ENCODE measurements at places on chromosomes 12 and 14.

- DNase-seq: peak; percentile 59
These were observed 209.5 kb downstream of the ANO6 start for GRCh38 chr12:45425426-45425825.

- no peak for DNase-seq
These were observed 795 bp downstream of the LMBR1L start for GRCh38 chr12:49109641-49110463.

DNA sequence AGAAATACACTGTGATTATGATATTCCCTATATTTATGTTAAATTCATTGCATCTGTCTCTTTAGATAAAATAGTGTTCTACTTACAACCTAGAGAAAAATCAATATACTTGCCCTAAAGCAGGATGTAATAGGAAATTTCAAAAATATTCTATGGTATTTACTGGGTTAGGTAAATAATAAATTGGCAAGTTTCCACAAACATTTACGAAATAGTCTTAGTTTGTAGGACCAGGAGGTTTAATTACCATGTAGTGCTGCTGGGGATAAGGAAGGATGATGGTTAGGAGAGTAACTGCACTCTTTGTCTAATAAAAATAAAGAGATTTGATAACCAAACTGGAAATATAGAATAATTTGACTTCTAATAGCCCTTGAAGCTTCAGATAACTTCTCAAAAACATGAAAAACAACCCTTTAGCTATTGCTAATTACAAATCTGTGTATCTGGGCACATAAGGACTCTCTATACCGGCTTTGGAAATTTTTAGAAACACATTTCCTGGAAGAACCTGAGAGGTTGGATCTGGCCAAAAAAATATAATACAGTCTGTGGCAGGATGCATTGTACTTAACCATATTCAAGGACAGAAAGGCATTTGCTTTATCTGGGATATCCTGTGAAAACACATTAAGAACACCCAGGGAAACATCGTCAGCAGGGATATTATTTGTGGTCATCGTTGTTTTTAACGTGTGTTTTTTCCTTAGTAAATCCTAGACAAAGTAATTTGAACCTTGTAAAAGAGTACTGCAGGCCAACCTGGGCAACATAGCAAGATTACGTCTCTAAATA, 36.7 kb upstream of the TMCC3 start:
- DNase-seq: no peak

DNA sequence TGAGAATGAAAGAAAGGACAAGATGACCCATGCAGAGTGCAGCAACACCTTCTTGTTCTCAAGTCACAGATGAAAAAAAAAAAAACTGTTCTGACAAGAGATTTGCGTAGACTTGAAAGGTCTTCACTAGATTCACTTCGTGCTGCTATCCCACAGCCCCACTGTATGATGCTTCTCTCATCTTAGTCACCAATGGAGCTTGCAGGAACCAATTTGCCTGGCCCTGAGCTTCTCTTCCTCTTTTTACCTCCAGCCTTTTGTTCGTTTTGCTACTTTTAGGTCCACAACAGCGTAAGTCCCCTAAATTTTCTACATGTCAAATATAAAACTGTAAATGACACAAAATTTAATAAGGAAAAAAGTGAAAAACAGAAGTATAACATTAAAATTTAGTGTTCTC, 107.9 kb upstream of the NAP1L1 start:
- DNase-seq: no peak

GRCh38 chr12:59186451-59186850, 266.1 kb upstream of the LRIG3 start:
- DNase-seq: no peak

DNA sequence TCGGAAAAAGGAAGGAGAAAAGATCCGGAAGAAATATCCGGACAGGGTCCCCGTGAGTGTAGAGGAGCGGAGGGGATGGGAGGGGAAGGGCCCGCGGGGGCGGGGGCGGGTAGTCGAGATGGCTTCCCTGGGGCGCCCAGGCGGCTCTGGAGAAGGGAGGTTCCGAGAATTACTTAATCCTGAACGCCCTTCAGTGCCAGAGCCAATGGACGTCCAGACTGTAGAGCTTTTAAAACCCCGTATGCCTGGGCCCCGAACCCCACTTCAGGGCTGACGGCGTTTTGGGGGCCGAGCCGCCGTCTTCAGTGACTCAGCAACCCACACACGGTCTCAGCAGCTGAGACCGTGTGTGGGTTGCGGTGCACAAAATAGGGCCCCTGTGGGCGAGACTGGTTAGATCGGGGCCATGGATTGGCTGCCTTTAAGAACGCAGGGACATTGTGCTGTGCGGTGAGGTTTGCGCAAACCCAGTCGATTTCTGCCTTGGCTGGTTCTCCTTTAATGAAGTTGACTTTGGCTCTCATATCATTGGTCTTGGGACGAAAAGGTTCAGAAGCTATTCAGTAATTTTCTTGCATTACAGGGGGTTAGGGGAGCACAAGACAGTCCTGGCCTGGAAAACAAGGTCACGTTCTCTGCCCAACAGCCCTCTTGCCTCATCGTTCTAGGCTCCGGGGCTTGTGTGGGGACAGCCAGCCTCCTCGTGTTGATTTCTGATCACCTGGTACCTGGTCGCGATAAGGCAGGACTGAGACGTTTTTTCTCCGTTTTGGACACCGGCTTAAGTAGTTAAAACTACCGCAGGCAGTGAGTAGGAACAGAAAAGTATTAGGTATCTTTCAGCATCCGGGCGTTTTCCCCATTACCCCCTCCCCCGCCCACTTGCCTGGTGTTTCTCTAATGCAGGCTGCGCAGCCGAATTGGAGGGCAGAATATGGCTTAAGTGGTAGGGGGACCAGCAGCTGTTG, 775 bp downstream of the GABARAPL1 start:
- peak; percentile 95 for DNase-seq

GRCh38 chr12:3231399-3231876, 154.3 kb downstream of the TSPAN9 start:
- DNase-seq: no peak

- DNase-seq: no peak
These were observed 169.4 kb downstream of the DAD1 start for GRCh38 chr14:22419620-22420019.

GRCh38 chr12:98253207-98254037, 262.0 kb upstream of the TMPO start:
- DNase-seq: no peak

DNA sequence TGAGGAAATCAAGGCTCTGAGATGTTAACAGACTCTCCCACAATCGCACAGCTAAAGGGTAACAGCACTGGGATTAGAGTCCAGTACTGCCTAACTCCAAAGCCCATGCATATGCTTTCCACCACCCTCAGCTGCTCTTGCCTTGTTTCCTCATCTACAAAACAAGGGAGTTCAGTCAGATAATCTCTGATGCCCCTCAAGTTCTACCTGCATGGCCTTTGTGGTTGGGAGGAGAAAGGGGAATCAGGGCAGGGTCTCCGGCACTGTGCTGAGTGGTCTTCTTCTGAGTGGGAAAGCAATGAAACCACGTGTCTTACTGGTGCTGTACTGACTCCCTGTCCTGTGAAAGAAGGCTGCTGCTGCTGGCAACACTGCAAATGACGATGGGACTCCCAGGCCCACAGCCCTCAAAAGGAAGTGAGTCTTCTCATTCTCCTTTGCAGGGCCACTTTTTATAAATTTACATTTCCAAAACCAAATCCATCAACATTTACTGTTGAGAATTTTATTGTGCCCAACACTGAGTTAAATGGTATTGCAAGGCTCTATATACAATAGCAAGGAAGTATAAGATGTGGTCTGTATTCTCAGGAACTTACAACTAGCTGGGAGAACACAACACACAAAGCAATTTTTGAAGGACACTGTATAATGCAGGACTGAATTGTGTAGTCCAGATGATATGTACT, 19.7 kb upstream of the DUSP16 start:
- DNase-seq: no peak

DNA sequence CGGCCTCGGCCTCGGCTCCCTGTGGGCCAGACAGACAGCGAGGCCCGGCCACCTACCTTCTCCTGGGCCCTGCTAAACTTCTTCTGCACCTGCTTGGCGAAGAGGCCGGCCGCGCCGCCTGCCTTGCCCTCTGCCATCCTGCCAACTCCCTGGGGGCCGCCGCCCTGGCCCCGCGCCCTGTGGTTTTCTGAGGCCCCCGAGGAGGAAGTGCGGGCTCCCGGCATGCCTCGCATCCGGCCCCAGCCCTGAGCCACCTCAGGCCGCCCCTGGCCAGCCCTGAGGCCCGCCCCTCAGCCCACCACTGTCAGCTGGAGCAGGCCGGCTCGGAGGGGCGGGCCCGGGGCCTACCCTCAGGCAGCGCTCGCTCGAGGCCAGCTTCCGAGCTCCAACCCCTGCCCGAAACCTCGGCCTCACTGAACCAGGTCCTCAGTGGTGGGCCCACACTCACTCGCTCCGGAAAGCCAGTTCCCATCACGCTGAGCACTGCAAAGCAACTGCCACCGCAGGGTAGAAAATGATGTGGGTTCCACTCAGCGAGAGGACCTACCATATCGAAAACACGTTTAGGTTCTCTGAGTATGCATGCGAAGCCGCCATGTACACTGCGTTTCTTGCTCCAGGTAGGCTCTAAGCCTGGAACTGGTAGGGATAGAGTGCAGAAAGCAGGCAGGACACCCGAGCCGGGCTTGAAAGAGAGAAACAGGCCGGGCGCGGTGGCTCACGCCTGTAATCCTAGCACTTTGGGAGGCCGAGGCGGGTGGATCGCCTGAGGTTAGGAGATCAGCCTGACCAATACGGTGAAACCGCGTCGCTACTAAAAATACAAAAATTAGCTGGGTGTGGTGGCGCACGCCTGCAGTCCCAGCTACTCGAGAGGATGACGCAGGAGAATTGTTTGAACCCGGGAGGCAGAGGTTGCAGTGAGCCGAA, at the start of gene BIN2:
Gene BIN2, minus strand, starts transcription at position 209 of the 930 bp plus-strand sequence. Its CDS starts 72 bp downstream, at position 137.
- DNase-seq: no peak

DNA sequence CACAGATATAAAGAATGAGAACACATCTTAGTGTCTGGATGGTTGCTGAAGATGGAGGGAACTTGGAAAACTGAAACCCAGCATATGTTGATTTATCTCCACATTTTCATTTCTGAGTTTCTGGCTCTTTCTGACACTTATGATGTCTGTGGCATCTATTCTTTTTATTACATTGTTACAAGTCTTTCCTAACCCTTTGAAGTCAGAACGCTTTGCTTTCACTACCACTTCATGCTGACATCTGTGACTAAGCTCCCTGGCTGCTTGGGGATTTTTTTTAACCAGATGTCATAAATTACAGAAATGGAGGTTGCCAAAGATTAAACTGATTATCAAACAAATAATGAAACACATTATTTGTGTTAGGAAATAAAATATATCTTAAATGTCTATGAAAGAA, 188.7 kb downstream of the KITLG start:
- peak; percentile 90 for DNase-seq

DNA sequence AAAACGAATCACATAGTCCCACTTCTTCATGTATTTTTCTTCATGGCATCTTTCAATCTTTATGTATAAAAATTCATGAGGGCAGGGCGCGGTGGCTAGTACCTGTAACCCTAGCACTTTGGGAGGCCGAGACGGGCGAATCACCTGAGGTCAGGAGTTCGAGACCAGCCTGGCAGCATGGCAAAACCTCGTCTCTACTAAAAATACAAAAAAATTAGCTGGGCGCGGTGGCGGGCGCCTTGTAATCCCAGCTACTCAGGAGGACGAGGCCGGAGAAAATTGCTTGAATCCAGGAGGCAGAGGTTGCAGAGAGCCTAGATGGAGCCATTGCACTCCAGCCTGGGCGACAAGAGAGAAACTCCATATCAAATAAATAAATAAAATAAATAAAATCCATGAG, 2.5 kb upstream of the GABARAPL1 start:
- DNase-seq: no peak

DNA sequence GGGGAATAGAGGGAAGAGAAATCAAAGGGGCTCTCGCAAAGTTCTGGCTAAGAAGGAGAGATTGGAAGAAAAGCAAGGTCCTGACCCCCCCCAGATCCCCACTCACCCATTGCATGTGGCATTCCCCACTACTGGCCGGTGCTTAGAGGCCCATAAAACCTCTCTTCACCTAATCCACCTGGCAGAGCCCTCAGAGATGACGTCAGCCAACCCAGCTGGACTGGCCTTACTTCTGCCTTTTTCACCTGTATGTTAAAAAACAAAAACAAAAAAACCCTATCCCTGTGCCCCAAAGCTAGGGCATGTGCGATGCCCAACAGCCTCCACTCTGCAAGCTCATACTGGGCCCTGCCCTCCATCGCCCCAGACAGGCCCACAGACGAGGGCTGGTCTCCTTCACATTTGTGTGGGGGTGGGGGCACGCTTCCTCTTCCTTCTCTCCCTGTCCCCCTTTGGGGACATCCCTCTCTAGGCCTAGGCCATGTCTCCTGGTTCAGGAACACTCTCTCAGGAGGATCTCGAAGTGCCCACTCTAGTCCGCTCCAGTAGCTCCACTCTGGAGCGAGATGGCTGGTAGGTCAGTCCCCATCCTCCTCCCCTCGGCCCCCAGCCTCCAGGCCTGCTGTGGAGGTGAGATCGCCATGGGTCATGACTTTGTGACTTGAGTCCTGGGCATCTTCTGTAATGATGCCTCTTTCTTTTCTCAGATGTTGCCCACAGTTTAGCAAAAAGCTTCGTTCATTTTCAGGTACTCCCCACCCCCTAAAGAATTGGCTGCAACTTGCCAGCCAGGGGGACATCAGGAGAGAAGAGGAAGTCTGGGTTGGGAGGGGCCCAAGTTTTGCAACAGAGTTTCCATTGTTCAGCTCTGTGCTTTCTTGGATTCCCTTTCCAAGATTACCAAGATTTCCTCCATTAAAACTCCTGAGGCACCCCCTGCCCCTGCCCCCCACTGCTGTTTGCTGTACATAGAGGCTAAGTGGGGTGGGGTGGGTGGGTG, 37.0 kb downstream of the FIGNL2 start:
- no peak for DNase-seq

- no peak for DNase-seq
These were observed 1.2 kb downstream of the KCNK13 start for GRCh38 chr14:90062822-90063539.

- DNase-seq: no peak
These were observed 452.7 kb downstream of the BCL11B start for GRCh38 chr14:98819132-98819866.

GRCh38 chr12:43062201-43062895, 472.8 kb upstream of the PRICKLE1 start:
- DNase-seq: no peak

DNA sequence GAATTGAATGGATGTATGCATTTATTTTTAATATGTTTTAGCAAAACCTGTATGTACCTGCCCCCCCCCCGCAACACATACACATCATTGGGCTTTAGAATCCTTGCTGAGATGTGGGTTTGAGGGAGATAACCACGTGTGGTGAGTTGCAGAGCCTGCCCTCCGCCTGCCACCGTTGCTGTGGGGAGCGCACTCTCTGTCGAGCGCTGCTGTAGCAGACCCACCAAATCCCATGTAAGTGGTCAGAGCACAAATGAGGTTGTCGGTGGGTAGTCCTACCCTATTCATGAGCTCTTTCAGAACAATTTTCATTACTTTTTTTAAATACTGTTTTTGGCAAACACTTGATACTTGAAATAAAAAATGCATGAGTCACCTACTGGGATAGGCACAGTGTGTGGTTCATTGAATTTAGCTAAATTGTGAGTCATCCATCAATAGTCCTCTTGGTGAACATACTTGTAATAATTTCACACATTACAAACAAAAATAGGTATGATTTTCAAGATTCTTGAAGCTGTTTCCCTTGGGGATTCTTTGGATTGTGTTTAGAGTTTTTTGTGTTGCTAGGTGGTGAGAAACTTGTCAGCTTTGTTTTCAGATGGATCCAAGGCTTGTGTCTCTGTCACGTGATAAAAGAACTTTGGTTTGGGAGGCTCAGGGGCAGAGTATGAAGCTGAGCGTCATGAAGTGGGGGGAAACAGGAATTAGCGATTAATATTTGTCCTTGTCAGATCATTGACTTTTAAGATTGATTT, 107.6 kb downstream of the PTCSC3 start:
- peak; percentile 72 for DNase-seq

Data from GM23248 (cell line).